Anterior cingulate cortex (tissue), 58 donors: ENCODE measurements at places on chromosomes 3 and 15.

DNA sequence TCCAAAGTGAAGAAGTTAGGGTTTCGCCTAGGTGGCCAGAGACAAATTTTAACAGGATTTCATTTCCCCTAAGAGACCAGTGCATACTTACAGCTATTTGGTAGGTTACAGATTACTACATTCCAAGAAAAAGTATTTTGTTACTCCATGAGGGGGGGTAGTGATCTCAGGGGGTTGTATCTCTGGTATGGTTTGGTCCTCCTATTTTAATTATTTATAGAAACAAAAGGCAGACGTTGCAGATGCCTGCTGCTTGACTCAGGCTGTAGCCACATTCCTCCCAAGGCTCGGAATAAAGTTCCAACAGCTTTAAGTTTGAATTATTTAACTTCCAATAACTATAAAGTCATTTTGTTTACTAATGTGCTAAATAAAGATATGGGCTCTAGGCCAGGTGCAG, 1.3 kb upstream of the TRIM59 start:
- no peak for DNase-seq

- DNase-seq: no peak
Measured at GRCh38 chr15:80234883-80235282, 17.1 kb downstream of the CTXND1 start.

DNA sequence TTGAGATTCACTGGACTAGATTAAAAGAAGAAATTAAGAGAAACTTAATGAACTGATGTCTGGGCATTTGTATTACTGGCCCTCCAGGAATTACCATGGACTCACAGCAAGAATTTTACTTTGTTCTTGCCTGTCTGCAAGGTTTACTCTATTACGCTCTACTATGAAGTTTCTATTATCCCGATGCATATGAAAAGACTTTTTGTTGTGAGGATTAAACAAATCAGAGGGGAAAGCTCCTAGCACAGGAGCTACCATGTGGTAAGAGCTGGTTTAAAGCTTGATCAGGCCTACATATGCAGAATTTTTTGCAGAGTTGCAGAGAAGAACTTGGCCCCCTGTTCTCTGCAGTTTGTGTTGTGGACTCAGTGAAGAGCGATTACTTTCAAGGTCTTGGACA, 61.7 kb upstream of the PTX3 start:
- DNase-seq: no peak

- no peak for DNase-seq
Measured at GRCh38 chr3:165170236-165170635, 25.9 kb downstream of the SLITRK3 start.

DNA sequence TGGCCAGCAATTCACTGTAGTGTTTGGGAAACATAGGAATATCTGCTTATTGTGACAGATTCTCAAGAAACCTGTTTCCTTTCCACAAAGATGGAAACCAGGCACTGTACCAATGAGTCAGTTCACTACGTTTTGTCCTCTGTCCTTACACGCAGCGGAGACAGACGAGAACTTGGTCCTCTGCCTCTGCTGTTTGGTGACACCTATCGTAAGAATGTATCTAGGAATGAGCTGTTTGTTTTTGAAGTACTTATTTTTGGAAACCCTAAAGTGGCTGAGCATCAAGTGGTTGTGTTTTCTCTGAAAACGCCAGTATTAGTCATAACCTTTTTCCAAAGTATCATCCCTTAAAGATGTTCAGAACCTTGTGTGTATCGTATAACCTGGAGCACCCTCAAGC, 93.0 kb downstream of the PGPEP1L start:
- no peak for DNase-seq

- no peak for DNase-seq
Measured at GRCh38 chr15:40471105-40471807, 472 bp downstream of the CHST14 start.

- DNase-seq: no peak
Measured at GRCh38 chr3:37041546-37042195, 48.4 kb downstream of the MLH1 start.

- DNase-seq: no peak
Measured at GRCh38 chr15:66046751-66047150, 177.5 kb downstream of the RAB11A start.

DNA sequence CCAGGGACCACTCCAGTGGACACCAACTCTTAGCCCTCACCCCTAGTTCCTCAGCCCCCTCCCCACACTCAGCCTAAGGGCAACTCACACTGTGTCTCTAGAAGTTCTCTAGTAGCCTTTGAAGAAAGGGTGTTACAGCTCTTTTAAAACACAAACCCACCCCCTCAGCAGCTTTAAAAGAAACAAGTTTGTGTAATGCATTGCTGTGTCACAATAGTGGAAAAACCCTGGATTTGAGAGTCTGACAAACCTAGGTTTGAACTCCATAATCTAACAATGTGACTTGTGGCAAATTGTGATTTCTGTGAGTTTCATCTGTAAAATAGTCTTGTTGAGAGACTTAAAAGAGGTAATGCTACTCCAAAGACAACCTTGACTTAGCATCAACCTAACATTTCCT, 54.0 kb downstream of the PLCH1 start:
- DNase-seq: no peak

DNA sequence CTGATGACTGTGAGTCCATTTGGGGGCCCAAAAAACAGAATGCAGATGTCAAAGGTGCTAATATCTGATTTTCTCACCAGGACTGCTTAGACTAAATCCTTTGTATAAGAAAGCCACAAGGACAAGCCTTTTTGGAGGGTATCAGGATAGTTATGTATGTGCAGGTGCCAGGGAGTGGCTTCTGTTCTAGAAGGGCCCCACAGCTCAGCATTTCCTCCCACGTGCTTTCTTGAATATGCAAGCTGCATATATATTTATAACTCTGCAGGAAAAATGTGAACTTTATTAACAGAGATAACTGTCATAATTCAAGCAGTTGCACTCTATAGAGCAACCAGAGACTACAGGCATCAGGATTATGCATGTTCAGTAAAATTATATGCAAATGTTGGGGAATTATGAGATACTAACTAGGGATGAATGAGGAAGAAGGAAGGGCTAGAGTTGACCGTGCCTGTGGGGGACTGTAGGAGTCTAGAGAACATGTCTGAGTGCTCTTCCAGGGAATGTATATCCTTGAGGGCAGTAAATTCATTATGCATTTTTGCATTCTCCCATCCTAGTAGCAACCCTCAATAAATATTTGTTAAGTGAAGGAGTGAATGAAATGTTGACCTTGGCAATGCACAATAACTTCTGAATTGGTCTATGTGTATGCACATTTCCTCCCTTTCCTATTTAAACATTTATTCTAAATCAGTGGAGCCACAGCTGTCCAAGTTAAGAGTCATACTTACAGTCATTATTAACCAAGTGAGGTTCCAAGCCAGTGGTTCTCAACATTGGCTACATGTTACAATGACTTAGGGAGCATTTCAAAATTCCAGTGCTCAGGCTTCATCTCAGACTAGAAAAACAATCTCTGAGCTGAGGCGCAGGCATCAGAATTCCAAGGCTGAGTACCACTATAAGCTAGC, 94.8 kb upstream of the ANKRD28 start:
- no peak for DNase-seq

- DNase-seq: peak; percentile 26
Measured at GRCh38 chr3:140128631-140129030, 193.6 kb downstream of the CLSTN2 start.

DNA sequence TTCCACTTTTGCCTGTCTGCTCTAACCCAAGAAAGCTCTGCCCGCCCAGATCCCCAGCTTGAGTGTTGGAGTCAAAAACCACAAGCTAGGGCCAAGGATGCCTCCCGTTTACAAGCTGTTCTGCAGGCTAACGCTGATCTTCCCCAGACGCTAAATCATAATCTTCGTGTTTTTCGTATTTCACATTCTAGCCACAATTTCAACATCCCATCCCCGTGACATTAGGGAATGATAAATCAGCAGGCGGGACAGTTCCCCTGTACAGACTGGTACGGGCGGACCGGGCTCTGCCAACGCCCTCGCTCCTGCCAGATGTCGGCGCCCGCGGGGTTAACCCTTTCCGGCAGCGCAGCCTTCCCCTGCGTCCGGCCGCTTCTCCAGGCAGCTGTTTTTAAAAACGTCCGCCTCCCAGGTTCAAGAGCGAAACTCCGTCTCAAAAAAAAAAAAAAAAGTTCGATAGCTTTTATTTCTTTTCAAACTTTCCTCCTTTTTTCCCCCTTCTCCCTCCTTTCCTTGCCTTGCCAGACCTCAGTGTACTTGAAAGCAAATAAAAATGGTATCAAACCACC, 81.0 kb upstream of the BNC1 start:
- DNase-seq: peak; percentile 62

GRCh38 chr15:29682361-29682760, 139.9 kb downstream of the TJP1 start:
- DNase-seq: no peak

DNA sequence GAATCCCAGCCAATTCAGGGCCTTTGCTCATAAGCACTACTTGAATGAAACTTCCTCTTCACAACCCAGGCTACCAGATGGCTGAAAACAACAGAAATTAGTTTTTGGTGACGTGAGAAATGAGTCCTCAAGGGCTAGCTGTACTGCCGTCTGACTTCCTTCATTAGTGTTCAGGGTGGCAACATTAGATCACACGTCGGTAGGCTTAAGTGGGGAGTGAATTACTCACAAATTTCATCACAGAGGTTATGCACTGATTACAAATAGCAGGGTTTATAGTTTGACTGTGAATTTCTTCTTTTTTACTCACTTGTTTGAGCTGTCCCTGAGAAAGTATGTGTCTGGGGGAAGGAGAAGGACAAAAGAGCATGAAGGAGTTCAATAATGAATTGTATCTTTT, 397.2 kb downstream of the GAP43 start:
- no peak for DNase-seq
